Effector memory CD8-positive, alpha-beta T cell (primary cell): ENCODE measurements at places on chromosomes 11 and 22.

DNA sequence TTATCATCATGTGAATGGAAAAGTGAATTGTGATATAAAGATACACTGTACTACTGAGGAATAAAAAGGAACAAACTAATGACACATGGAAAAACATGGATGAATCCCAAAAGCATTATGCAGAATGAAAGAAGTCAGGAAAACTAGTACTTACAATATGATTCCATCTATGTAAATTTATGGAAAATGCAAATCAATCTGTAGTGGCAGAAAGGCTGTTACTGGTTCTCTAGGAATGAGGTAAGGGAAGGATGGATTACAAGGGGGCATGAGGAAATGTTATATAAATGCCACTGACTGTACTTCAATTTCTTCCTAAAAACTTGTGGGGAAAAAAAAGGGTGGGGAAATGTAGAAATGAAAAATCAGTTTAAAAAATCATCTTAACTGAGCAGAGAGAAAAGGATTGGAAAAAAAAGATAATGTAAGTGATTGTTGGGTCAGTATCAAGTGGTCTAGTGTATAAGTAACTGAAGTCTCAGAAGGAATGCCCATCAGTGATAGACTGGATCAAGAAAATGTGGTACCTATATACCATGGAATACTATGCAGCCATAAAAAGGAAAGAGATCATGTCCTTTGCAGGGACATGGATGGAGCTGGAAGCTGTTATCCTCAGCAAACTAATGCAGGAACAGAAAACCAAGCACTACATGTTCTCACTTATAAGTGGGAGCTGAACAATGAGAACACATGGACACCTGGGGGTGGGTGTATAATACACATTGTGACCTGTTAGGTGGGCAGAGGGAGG lies 48.8 kb downstream of the USP35 start:
- peaks cover 12% of the 10 kb centered on the region for H3K27me3 ChIP-seq
- no peak overlapping the region for H3K4me3 ChIP-seq
- no peak for DNase-seq
- no peaks in the 10 kb centered on the region for H3K4me1 ChIP-seq
- no peak overlapping the region for H3K27ac ChIP-seq

DNA sequence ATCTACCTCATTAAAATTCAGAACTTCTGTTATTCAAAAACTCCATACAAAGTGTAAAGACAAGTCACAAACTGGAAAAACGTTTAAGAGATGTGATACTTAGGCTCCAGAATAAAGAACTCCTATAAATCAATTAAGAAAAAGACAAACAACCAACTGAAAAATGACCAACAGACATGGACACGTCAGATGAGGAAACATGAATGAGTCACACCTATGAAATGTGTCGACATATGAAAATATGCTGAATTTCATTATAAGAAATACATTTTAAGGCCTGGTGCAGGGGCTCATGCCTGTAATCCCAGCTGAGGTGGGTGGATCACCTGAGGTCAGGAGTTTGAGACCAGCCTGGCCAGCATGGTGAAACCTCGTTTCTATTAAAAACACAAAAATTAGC lies 78.7 kb downstream of the ENTHD1 start:
- H3K36me3 ChIP-seq = no peaks in the 10 kb centered on the region
- H3K27ac ChIP-seq = no peak overlapping the region
- DNase-seq = no peak
- H3K4me3 ChIP-seq = no peak overlapping the region
- H3K27me3 ChIP-seq = peaks cover 15% of the 10 kb centered on the region
- H3K4me1 ChIP-seq = no peaks in the 10 kb centered on the region

DNA sequence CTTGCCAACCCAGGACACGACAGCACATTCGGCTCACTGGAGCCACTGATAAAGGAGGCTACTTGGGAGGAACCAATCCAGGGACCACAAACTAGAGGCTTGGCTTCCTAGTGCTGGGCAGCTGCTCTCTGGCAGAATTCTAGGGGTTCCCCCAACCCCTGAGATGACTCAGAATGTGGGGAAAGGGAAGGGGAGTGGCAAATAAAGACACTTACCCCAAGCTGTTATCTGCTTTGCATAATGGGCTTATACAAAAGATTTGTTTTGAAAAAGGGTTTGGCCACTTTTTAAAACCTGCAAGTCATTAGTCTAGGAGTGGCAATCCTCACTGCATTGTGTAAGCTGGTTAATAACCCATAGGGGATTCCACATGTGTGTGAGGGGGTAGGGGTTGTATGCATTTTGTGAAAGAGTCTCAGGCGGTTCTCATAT lies 64.1 kb upstream of the LMO1 start:
- H3K4me3 ChIP-seq = no peak overlapping the region
- H3K36me3 ChIP-seq = no peaks in the 10 kb centered on the region
- no peak overlapping the region for H3K27ac ChIP-seq

DNA sequence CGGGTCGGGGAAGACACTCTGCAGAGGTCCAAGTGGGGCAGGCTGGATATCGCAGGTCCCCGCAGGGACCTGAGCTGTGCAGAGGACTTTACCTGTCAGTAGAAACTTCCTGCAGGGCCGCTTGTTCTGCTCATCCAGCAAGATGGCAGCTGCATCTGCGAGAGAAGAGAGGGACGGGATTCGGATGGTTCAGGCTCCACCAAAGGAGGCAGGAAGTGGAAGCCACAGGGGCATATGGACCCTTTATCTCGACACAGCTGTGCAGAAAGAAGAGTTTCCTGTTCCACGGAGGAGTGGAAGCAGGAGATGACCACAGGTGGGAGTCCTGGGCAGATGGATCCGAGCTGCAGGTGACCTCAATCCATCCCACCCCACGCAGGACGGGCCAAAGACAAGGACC lies 22.5 kb downstream of the CABP7 start:
- no peak for DNase-seq
- H3K27me3 ChIP-seq = no peaks in the 10 kb centered on the region
- no peak overlapping the region for H3K4me3 ChIP-seq

DNA sequence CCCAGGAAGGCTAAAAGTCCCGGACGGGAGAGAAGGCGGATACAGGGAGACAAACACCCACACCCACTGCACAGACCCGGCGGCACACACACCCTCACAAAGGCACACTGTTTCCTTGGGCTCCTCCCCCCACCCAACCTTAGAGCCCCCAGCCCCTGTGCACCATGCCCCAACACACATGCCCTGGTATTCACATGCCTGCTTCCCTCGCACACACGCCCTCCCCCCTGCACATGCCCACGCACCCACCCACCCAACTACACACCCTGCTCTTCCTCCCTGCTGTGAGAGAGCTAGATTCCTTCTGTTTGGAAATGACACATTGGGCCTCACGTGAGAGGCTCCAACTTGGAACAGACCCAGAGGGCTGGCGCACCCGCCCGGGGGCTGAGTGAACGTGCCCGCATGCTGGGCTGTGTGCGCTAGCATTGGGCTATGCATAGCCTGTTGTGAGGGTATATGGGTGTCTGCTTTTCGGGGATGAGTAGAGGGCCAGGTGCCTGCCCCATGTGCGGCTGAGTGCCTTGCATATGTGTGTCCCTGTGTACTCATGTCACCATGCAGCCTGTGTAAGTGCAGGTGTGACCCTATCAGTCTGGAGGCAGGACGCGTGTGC lies 518 bp upstream of the CHRM1 start:
- DNase-seq = no peak
- no peak overlapping the region for H3K27ac ChIP-seq
- peaks cover 83% of the 10 kb centered on the region for H3K27me3 ChIP-seq
- peaks cover 13% of the 10 kb centered on the region for H3K4me1 ChIP-seq
- H3K36me3 ChIP-seq = peaks cover 11% of the 10 kb centered on the region
